CD4-positive, alpha-beta T cell treated with Interleukin-21 for 1 hour (primary cell): ENCODE measurements at places on chromosomes 5 and 9.

DNA sequence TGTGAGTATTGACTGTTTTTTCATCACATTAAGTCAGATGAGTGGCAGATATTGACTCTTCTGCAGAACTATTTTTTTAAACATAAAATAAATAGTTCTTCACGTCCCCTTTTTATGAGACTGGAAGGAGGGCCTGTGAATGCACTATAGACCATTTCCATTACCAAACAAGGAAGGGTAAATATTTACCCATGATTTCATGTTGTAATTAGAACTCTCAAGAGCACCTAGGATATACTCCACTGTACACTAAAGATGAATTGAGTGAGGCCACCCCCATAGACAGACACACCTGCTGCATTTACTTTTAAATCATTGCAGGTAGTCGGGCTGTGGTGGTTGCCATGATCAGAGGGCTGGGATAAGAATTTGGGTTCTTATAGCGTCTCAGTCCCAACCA lies 22.6 kb downstream of the SLC36A1 start:
- no peak for DNase-seq

DNA sequence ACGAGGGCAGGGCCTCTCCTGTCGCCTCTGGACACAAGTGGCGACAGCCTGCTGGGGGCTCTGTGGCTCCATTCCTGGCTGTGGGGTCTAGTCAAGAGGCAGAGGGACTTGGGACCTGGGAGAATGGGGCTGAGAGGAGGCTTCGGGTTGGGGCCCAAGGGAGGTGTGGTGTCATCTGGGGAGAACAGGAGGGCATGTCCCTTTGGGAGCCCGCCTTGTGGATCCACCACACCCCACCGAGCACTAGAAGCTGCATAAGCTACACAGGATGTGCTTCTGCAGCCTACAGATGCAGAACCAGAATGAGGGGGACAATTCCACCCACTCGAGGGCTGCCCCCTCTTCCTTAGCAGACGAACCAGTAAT lies 3.9 kb upstream of the MAN1B1 start:
- no peak for DNase-seq

- no peak for DNase-seq
These were observed 12.5 kb upstream of the NREP start for GRCh38 chr5:111769541-111769940.

GRCh38 chr5:150542933-150543445 lies 35.1 kb downstream of the NDST1 start:
- DNase-seq = no peak

- DNase-seq = no peak
These were observed 108.9 kb upstream of the PPP1R26 start for GRCh38 chr9:135370411-135371375.

DNA sequence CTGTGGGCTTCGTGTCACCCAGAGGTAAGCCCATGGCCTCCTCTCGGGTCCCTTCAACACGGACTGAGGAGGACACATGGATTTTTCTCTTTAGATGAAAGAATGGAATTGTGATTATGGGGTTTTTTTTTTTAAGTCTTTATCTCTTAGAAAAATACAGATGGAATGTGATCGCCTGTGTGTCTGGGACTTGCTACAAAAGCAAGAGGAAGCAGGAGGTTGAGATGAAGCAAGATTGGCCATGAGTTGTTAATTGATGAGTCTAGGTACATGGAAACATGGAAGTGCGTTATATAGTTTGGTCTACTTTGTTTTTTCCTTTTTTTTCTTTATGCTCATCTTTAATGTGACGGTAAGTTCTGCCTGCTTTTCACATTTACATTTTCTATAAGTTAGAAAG lies 14.6 kb downstream of the USP20 start:
- no peak for DNase-seq

- DNase-seq = no peak
These were observed 138.6 kb upstream of the PPP2R2B start for GRCh38 chr5:147017191-147017590.

DNA sequence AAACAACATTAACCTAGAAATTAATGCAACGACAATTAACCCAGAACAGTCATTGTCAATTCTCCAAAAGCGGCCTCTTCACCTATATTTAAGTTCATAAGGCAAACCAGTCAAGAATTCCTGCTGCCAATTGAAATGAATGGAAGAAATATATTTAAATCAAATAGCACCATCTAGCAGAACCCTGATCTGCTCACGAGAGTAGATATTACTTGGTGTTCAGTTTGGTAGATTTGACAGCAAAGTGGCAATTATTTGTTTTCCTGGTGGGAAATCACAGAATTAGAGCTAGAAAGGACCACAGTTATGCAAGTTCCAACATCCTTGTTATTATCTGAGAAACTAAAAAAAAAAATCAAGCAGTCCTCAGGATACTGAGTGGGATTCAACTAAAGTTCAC lies 2.3 kb downstream of the SSBP2 start:
- DNase-seq = no peak

DNA sequence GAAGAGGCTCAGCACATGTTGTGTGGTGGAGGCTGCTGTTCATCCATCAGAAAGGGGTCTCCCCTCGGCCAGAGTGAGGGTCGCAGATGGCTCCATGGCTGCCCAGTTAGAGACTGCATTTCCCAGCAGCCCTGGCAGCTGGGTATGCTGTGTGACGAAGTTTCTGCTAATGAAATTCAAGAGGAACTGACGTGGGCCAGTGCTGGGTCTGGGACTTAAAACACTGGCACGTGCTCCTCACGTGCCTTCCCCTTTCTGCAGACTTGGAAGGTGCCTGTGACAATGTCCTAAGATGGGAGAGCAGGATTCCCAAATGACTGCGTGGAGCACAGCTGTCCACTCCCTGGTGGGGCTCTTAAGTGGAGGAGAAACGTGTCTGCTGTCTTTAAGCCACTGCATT lies 114.5 kb upstream of the RAPGEF1 start:
- no peak for DNase-seq

DNA sequence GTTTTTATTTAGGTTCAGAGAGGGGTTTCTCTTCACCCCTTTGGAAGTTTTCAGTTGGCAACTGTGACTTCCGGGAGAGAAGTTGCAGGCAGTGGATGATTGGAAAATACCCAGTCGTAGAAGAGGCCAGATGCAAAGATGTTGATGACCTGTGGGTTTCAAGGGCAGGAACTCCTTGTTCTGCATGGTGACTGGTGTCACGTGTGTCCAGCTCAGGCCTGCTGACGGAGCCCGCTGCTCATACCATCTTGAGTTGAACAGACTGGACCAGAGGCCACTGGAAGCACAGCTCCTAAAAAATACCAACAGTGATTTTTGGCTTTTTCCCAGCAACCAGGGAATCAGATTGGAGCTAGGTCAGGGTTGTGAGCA lies 243.9 kb upstream of the KLF4 start:
- no peak for DNase-seq

GRCh38 chr5:77877516-77878355 lies 101.6 kb upstream of the TBCA start:
- DNase-seq = no peak

DNA sequence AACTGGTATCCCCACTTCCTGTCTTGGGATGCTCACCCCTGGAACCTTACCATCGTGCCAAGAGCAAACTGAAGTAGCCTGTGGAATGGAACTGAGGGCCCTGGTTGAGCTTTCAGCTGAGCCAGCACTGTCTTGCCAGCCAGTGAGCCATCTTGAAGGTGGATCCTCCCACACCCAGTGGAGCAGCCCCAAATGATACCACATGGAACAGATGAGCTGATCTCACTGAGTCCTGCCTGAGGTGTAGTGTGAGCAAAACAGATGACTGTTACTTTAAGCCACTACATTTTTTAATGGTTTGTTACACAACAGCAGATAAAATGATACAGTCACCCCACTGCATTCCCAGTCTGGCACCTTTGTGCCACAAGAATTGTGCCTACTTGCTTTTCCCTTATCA lies 2.2 kb upstream of the PCYOX1L start:
- DNase-seq = no peak

- DNase-seq = no peak
These were observed 12.6 kb downstream of the PSMD5 start for GRCh38 chr9:120830151-120830550.

DNA sequence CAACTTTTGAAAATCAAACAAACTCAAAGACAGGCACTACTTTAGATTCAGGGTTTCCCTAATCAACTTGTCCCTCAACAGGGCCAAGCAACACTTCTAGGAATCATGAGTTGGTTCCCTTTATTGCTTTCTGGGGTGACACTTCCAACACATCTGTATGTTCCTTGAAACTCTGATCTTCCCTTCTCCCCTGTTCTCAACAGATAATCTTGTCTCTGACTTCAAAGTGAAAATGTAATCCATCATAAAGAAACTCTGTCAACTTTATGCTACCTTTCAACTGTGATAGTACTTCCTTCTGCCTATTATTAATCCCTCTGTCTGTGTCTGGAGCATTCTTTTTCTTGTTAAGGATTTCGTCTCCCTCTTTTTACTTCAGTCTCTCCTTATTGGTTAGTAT lies 250.1 kb upstream of the MEF2C start:
- no peak for DNase-seq

- DNase-seq = no peak
These were observed 76.6 kb downstream of the RICTOR start for GRCh38 chr5:38997591-38997990.

DNA sequence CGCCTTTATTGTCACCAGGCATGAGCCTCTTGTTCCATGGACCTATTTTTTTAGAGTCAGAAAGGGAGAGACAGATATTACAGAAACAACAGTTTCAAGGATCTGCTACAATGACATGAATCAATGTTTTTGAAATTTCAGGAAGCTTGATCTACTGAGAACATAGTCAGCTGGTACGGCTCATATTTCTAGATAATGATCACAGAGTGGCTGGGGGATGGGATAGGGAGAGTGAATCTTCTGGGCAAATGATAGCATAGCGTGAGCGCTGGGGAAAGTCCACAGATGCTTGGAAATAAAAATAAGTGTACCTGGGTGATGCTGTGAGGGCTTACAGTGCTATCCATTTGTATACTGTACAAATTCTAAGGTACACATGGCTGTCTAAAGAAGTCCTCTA lies 340.4 kb downstream of the EBF1 start:
- DNase-seq = no peak

- no peak for DNase-seq
These were observed 150.5 kb downstream of the CD180 start for GRCh38 chr5:67045816-67046740.

DNA sequence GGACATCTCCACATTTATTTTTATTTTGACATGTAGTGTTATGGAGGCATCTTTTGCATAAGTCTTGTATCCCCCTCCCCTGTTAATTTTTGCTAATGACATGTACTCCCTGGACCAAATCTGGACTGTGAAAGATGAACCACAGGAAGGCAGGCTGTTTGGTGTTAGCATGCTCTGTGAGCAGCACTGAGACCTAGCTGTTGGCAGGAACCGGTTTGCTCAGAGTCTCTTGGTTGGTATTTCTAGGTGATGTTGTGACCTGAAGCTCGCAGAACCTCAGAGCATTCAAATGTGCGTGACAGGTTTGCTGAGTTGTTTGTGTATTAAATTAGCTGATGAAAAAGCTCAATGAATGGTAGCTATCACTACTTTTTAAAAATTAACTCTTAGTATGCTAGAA lies 53.6 kb upstream of the PHF2 start:
- DNase-seq = no peak

DNA sequence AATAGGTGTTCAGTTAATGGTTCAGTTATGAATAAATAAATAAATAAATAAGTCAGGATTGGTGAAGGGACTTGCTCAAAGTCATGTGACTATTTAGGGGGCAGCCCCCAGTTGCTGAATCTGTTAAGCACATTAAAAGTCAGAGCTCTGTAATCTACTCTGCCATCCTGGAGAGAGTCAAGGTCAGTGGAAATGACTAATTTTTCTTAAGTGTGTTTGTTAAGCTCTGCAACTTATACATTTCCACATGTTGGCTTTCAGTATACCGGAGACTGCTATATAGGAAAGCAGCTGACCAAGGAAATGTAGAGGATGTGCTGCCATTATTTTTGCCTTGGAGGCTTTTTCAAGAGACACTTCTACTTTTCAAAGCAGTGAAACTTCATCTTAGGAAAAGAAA lies 57.9 kb downstream of the KIAA1958 start:
- no peak for DNase-seq

DNA sequence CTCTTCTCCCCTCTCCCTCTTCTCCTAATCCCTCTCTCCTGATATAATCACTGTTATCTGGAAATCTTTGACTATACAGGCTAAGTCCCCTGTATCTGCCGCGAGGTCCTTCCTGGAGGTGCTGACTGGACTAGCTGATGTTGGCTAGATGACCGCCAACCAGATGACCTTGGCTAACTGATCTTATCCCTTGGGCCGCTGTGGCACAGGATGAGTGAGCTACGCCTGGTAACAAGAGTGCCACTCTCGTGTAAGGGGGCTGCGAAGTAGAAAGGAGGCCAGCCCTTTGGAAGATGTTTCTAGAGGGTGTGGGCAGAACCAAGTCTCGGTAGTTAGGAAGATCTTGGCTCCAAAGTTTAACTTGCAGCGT lies 345 bp upstream of the PRRC1 start:
- no peak for DNase-seq

DNA sequence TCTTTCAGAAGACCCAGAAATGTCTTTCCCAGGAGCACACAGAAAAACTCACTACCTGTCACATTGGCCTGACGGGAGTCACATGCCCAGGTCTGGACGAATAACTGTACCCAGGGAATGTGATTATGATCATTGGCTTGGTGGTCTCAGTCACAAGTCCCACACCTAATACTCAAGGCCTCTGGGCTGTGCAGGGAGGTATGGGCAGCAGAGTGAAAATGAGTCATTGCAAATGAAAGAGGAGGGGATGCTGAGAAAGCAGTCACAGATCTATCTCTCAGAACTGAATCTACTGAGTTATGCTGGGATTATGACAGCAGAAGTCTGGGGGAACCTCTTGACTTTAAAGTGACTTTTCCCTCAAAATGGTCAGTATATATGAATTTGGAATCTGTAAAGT lies 36.9 kb downstream of the SGCD start:
- DNase-seq = no peak
